ENCODE measurements at places on chromosomes 2 and 18. TPM values are rescaled to one million over a fixed set of nuclear protein-coding genes. Genes with fewer than 3 reads are reported as not detected.

- DNase-seq: no peak
Measured at GRCh38 chr2:3348767-3349166, 28.9 kb downstream of the EIPR1 start.

DNA sequence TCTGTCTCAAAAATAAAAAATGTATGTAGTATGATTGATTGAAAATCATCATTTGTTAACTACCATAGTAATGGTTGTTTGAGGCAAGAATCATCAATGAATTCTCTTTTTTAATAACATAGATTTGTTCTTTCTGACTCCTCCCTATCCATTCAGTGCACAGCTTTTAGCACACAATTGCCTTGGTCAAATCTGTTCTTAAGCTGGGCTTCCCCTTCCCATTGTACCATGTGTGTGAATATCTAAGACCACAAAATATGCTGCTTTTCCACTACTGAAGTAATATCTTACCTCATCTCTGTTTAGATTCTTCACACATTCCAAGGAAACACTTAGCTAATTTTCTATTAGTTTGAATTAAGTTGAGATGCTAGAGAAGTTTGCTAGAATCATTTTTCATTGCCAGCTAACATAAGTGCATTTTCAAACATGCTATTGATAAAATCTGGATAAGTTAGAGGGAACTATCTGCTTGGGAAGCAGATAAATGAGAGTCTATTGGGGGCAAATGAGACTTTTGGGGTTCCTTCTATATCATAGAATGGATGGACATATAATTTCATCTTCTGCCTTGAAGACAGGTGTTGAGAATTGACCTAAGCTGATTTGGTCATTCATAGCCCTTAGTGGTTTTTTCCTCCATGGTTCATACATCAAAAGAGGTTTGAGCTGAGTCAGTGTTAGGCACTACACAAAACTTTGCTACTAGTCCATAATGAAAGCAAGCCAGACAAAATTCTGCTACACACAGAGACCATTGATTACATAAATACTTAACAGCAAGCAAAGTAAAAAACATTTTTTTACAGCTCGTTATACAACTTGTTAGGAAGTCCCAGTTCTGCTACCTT, 231.9 kb downstream of the PLCL1 start:
- no peak for DNase-seq

DNA sequence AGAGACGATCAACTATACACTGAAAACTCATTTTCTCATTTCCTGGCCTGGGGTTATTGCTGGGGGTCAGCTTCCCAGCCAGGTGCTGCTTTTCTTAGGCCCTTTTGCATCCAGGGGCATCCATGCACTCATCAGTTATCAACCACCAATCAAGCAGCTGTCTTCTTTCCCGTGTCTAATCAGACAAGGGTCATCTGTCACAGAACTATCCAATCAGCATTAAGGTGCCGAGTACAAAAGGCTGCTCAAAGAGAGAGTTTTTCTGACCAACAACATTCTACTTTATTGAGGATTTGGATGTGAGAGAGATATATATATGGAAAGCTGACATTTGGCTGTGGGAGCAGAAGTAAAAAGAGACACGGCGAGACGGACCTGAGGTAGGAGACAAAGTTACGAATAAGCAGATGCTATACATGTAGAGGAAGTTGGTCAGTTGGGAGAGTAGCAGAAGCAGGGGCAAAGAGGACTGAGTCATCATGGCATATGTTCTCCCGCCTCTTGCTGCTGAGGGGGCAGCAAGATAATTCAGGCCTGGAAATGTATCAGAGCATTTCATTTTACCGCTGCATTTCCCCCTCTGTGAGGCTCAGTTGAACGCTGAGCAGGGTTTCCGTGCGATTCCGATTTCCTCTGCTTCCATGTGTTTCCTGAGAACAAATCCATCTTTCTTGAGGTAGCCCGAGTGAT, 129.3 kb downstream of the NUP35 start:
- DNase-seq: no peak

- DNase-seq: no peak
Measured at GRCh38 chr18:32980896-32981295, 208.1 kb upstream of the KLHL14 start.

DNA sequence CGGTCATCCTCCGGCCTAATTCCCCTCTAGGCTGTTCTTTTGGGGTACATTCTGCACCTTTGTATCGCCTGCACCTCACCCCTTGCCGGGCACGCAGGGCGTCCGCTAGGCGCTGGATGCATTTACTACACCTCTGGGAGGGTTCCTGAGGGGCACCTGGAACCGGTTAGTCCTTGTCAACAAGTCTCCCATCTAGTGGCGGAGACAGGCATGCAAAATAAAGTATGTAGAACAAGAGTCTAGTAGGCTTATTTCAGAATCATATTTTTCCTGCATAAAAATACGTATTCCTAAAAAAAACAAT, 705 bp upstream of the TEX261 start:
- DNase-seq: peak; percentile 82

Gene SATB2
- polyA plus RNA-seq: 0.58 TPM

Gene CNRIP1
- 17.5 TPM for polyA plus RNA-seq

Gene BMP10
- polyA plus RNA-seq: not detected

DNA sequence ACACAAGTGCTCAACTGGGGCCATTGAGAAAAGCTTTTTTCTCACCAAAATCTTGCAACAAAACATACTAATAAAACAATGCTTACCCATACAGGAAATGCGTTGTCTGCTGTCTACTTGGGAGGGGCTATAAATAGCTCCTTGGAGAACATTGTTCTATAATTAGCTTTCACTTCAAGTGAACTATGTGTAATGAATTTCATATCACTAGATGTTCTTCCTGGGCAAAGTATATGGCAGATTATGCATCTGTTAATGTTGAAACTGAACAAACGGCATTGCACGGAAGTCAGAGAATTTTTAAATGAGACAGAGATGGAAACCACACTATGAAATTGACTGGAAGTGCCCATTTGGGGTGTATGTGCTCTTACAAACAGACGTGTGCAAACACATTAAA, 6.4 kb upstream of the NPAS2 start:
- no peak for DNase-seq

DNA sequence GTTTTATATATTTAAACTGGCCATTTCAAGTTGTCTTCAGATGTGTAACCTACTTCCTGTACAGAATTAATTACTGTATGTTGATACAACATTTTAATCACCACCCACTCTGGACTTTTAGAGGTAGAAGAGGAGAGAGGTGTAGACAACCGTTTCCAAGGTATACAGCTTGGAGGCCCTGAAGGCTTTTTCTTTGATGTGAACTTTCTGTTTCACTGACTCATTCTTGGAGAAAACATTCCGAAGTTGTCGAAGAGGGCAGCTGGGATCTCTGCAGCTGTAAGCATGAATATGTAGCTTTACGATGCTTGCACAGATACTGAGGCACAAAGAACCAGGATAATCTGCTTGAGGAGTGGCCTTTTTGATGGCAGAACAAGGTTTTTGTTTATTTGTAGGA, 137.0 kb downstream of the NCKAP5 start:
- DNase-seq: no peak

DNA sequence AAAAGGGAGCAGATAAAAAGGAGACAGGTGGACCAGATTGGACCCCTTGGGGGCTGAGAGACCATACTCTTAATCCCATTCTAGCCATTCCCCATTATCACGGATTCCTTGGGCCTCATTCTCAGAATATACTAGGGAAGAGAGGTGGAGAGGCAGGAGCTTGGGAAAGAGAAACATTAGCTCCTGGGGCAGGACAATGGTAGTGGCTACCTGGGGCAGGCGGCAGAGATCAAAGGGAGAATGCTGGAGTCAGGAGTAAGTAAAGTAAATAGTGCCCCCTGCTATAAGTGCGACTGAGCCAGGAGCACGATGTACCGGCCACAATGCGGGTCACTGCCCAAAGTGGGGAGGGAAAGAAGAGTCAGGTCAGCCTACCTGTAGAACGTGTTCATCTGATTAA, 20.4 kb upstream of the IHH start:
- no peak for DNase-seq

- no peak for DNase-seq
Measured at GRCh38 chr2:11187083-11187619, 31.9 kb downstream of the SLC66A3 start.

Gene OXER1
- polyA plus RNA-seq: 5.2 TPM

DNA sequence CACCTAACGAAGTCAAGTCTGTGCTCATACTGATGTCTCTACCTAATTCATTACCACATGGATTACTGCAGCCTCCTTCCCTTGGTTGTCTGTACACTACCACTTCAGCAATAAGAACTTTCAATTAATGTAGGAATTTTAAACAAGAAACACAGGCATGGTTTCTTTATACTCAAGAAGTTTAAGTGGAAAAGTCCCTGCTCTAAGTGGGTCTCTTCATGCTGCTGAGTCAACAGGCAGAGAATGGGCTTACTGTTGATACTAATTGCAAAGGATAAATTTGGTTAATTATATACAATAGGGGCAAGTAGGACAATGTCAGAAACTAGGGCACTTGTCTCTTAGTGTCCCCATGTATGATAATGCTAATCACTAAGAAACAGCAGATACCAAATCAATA, 392.6 kb downstream of the DSEL start:
- DNase-seq: no peak

DNA sequence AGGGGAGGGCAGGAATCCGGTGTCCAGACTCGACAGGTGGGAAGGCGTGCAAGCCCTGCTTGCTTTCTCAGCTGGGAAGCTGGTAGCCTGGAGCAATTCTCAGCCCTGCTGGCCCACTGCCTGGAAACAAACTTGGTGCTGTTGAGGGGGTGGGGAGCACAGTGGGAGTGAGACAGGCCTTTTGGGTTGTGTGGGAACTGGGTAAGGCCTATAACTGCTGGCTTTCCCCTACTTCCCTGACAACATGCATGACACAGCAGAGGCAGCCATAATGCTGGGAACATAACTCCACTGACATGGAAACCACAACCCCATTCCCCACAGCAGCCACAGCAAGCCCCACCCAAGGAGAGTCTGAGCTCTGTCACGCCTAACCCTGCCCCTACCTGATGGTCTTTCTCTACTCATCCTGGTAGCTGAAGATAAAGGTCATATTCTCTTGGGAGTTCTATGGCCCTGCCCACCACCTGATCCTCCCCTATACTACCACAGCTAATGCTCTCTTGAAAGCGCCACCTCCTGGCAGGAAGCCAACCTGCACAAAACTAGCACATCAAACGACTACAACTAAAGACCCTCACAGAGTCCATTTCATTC, 122.9 kb upstream of the ACVR1C start:
- DNase-seq: no peak

DNA sequence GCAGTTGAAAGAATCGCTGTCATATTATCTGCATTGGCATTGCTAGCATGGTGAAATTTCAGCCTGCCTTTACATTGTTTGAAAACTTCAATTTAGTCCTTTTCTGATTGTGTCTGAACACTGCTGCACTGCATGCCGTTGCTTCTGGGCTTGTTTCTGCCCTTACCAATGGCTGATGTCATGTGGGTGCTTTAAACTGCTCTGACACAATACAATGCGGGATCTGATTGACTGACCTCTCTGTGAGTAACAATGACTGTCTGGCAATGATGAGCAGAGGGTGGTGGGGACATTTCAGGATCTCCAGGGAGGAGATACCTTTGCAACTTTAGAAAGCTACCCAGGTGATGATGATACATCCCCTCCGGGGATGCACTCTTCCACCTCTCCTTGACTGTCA, 119.5 kb upstream of the ZBTB14 start:
- no peak for DNase-seq

Gene CDCA7
- 12.4 TPM for polyA plus RNA-seq

GRCh38 chr2:74099835-74100234, 47.9 kb downstream of the BOLA3 start:
- no peak for DNase-seq

DNA sequence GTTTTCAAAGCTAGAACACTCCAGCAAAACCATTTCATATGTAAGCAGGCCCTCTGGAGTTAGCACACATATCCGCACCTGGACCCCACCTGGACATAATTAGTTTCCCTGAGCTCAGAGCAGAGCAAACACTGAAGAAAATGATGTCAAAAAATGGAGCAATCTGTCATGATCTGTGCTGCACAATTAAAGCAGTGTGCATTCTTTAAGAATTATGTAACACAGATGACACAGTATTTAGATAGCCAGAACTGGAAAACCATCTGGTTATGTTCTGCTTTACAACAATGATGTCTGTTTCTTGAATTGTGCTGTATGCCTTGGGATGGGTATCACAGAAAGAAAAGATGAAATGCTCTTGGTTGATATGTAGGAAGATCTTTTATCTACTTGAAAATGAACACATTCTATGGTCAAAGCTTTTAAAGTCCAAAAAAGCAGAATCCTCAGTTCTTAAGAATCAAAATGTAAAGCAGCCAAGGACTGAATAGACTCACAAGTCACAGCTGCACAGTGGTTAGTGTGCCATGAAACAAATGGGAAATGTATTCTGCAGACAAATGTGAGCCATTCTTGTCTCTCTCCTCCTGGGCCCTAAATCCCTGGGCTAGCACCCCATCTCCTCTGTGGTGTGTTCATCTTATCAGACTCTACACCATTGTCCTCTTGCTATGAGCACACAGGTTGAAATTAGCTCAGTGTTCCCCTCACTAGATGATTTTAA, 36.8 kb downstream of the HRH4 start:
- no peak for DNase-seq

DNA sequence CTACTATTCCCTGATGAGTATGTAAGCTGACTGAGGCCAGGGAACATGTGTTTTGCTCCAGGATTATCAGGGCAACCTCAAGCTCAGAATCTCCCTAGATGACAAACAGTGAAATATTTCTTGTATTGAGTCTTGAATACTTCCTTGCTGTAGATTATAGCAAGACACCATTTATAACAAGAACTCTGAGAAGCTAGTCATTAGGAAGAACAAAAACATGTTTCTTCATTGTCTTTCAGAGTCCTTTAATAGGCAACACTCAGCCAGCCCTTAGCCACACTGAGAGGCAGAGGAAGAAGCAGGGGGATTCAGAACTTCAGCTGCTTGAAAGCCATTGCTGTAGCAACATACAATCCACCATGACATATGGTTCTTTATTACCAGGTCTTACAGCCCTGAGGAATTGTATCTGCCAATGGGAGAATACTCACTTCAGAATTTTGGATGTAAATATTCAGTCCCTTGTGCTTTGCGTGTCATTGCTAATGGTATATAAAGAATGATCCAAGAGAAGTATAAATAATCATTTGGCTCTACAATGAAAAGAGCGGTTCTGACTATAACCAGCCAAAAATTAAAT, 117.5 kb upstream of the NCKAP5 start:
- DNase-seq: no peak

DNA sequence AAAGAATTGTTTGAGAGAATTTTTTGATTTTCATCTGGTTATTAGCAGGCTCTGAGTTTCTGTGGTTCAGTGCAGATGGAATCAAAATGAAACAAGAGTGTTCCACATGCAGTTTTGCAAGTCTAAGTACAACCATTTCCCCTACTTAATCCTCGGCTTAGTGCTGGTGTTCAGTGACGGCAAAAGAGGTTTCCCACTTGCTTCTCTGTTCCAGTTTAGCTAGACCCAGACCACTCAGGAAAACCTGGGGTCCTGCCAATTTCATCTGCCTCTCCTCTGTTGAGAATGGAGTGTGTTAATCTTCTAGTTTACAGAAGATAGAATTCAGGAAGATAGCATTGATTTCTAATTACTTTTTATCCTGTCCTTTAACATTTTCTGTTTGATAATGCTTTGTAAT, 996.2 kb upstream of the FANCL start:
- no peak for DNase-seq

Gene FOXI3
- not detected for polyA plus RNA-seq
